ENCODE measurements at places on chromosomes 7 and 10. TPM values are rescaled to one million over a fixed set of nuclear protein-coding genes. Genes with fewer than 3 reads are reported as not detected.

Gene SLC26A3
- 0.31 TPM for total RNA-seq

GRCh38 chr7:28038175-28038797, 142.3 kb downstream of the JAZF1 start:
- DNase-seq: no peak

DNA sequence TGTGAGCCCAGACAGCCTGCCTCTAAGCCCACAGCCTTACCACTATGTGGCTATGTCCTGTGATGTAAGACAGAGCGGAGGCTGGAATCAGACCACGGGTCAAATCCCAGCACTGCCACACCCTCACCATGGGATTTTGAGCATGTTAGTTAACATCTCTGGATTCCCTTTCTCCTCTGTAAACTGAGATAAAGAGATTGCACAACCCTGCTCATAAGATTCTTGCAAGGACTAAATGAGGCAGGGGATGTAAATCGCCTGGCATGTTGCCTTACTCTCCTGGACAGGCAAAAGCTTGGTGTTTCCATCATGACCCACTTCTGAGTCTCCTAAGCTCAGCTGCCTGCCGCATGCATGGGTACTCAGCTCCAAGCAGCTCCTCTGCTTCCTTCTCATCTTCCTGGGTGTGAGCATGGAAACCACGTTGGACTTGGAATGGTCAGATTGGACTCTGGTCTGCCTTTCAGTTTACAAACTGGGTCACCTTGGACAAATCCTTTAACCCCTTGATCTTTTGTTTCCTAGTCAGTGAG, 41.3 kb upstream of the MTURN start:
- no peak for DNase-seq

DNA sequence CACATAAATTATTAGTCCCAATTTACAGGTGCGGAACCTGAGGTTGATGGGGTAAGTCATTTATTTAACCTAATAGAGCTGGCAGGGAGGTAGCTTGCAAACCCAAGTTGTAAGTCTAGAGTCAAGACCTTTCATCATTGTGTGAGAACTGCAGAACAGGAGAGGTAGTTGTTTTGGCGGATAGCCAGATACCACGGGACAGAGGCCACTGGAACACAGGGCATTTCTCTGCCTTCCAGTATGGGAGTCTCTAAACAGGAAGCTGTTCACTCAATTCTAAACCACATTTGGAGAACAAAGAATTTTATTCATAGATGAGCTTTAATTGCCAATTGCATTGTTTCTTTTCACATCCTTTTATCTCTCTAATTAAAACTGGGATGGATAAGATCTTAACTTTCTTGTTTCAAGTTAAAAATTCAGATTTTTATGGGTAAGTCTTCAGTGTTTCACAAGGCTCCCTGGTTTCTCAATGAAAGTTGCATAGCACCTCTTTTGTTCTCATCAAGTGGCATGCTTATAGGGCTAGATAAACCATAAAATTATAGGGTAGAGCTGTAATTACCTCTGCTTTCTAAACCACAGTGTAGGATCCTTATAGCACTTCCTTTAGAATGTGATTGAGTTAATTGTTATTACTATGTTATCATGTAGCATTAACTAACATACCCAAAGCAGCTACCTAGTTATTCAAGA, 489.0 kb downstream of the GATA3 start:
- DNase-seq: peak; percentile 80
